ENCODE measurements at places on chromosomes 1 and 21.
A peak's percentile ranks its signal among the peaks of the same experiment; 100 is the strongest.

DNA sequence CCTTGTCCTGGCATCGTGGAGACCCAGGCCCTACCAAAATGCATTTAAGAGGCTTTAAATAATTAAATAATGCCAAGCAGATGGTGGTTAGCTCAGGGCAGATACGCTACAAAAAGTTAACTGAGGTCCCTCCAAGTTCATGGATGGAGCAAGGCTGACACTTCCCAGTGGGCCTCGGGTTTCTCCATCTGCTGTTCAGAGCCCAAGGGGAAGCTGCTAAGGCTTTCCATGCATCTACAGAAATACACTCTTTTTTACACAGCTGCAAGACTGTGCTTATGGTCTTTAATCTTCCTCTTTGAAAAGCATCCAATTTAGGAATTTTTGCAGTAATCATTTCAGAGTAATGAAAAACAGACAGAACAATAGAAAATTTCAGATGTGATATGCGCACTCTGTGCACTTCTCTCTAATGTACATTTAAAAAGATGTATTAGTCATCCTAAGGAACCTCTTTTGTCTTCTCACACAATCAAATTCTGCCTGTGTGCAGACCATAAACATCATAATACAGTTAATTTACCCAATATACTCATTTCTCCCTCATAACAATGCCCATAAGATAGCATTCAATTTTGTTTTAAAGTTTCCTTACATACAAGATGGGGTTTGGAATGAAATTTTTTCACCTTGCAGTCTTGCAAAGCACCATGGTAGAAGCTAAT, 173.2 kb upstream of the ATP1B1 start:
- no peak for DNase-seq

DNA sequence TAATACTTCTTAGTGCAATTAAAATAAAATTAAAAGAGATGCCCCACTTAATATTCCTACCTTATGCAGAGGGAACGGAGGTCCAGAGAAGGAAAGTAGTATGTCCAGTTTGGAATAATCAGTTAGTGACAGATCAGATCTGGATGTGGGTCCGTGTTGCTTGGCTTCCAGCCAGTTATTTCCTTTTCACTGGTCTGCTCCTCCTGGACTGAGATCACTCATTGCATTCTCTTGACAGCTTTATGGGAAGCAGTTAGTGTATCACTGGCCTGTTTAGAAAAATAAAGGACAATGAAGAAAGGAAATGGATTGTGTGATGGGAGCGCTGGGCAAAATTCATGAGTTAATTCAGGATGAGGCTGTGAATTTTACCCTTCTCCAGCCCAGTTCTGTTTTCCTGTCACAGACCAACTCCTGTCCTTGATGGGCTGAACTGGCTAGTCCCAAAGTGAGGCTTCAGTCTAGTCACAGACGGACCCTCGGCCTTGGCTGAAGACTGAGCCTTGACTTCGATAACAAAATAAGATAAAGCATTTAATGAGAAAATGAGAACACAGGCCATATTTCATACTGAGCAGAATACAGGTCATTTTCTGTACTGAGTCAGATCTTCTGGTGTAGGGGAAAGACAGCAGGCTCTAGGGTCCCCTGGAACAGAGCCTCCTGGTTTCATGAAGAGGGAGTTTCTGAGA, 85.2 kb upstream of the TRABD2B start:
- peak; percentile 38 for DNase-seq

DNA sequence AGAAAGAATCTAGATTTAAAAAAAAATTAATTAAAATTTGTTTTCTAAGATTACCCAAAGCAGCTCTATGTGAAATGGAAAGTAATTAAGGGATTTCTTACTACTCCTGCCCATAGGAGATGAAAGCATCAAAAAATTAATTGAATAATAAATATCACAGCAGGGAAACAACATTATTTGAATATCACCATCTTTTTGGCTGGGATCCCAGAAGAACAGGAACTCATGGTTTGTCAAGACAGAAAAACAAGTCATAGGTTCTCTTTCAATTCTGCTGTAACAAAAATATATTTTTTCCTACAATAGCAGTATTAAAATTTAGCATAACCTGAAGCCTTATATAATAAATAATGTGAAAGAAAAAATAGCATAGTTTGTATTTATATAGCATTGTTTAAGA, 1713.4 kb downstream of the NCAM2 start:
- no peak for DNase-seq

DNA sequence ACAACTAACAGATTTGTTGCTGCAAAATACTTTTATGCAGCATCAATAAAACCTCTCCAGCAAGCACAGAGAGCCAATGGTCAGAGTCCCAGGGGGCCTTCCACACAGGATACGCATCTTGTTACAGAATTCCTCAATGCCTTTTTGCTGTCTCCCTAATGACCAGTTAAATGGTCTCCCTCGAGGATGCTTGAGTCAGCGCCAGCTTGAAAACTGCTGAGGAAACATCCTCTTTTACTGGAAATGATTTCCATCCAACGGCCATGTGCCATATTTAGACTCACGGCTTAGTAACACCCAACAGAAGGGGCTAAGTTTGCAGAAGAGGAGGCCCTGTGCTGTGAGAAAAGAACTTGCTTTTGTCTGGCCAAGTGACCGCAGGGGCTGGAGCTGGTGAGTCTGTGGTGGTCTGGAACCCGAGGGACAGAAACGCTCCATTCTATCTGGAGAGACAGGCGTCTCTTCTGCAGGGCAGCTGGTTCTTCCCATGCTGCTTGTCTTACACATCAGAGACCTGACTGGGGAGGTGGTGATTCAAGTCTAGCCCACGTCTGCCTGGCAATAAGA, 496.4 kb downstream of the SETD4 start:
- DNase-seq = peak; percentile 65

DNA sequence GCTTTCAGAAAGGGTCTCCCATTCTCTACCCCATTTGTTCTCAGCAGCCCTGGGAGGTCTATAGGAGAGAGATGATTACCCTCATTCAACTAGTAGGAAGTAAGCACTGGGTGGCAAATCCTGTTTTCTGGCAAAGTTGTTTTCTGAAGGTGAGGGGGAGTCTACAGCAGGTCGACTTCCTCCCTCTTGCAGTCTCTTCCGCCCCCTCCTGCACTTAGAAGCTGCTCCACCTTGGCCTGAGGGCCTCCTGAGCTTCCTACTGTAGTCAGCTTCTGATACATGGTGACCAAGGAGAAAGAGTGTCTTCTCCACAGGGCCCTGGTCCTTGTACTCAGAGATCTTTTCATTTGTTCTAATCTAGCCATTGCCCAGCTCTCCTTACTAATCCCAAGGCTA, 93.1 kb downstream of the RGL1 start:
- no peak for DNase-seq

- DNase-seq = peak; percentile 34
Observed at GRCh38 chr1:29963946-29964345, 727.6 kb downstream of the PTPRU start.

GRCh38 chr1:175390522-175391254, 198.1 kb upstream of the KIAA0040 start:
- DNase-seq = no peak

- no peak for DNase-seq
Observed at GRCh38 chr1:86616871-86617270, 70.0 kb downstream of the CLCA4 start.

- peak; percentile 94 for DNase-seq
Observed at GRCh38 chr1:16984717-16985116, 4.3 kb upstream of the MFAP2 start.

GRCh38 chr1:2322581-2323211, 68.7 kb downstream of the MORN1 start:
- no peak for DNase-seq

DNA sequence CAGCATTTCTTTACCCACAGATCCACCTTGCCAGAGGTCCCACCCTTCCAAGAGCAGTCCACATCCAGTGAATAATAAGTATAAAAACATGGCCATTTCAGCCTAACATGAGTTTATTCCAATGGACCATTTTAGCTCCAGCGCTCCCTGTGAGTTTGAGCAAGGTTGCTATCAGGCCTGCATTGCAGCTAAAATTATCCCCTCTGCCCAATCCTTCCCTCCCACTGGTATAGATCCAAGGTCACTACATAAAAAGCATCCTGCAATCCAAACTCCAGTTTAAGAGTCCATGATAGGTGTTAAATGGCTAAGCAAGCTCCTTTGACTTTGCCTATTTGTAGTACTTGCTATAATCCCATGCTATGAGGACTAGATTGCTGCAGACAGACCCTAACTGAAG, 35.6 kb downstream of the SLC5A9 start:
- no peak for DNase-seq

DNA sequence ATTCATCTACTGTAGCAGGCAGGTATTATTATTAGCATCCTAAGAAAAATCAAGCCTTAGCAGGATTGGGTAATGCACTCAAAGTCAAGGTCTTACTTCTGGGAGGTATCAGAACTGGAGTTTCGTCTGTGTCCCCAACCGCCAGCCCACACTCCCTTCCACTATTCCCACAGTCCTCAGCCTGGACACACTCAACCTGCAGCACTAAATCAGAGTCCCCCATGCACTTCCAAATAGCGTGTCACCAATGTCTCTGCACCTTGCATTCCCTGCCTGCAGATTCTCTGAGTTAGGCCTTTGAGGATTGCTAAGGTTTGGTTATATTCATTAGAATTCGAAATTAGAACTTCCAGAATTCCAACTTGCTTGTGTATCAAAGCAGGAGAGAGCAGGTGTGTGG, 3.9 kb downstream of the LYPD8 start:
- DNase-seq = no peak

- no peak for DNase-seq
Observed at GRCh38 chr1:50822035-50822776, 137.9 kb downstream of the FAF1 start.

GRCh38 chr1:11719313-11720032, 16.5 kb upstream of the AGTRAP start:
- peak; percentile 77 for DNase-seq

DNA sequence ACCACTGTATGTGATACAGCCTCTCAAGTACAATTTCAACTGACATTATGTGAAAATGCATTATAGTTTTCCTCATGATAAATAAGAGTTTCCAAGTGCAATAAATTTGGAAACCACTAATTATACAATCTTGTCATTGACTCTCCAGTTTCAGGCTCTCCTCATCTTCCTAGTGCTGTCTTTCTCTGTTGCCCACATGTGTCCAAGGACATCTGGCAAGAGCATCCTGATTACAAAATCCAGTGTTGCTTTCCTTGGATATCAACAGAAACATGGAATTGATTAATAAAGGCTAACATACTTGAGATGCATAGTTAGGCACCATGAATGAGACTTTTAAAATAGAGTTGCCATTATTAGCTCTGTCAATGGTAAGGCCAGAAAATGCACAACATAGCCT, 15.6 kb upstream of the MAP10 start:
- DNase-seq = no peak

DNA sequence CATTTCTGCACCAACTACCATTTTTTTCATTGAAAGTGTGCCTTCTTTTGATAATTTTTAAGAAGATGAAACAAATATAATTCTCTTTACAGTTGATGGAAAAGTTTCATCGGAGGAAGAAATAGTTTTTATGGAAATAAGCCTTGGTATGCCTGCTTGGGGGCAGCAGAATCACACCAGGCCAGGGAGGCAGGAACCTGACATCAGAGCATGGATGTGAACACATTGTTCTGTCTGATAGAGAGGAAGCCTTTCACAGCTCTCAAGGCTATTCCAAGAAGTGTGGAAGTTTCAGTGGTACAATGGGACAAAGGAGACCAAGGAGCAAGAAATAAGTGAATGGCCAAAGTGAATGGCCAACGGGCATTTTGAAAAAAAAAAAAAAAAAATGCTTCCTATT, 162.2 kb upstream of the KCNK2 start:
- DNase-seq = no peak

DNA sequence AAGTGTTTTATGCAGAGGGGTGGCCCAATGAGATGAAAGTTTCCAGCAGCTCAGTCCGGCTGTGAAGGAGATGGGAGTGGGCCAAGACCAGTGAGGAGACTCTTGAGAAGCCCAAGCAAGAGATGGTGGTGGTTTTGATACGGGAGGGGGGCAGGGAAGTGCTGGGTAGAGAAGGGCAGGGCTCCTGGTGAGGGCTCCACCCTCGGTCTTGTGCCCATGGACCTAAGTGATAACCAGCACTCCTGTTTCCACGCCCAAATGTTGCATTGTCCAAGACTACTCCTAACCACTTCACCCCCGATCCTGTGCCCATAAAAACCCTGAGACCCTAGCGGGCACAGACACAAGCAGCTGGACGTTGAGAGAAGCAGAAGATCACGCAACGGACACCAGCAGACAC, 140.9 kb downstream of the MIS18A start:
- no peak for DNase-seq

DNA sequence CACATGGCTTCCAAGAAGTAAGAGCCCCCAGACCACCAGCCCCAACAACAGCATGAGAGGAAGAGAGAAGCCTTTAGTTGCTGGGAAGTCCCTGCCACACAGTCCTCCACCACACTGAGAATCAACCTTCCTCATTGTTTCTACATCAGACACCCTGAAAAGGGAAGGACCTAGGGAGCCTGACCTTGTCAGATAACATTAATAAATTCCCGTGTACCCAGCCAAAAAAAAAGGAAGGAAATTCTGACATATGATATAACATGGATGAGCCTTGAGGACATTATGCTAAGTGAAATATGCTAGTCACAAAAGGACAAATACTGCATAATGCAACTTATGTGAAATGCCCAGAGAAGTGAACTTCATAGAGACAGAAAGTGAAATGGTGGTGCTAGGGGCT, 65.6 kb upstream of the ARHGAP29 start:
- no peak for DNase-seq

DNA sequence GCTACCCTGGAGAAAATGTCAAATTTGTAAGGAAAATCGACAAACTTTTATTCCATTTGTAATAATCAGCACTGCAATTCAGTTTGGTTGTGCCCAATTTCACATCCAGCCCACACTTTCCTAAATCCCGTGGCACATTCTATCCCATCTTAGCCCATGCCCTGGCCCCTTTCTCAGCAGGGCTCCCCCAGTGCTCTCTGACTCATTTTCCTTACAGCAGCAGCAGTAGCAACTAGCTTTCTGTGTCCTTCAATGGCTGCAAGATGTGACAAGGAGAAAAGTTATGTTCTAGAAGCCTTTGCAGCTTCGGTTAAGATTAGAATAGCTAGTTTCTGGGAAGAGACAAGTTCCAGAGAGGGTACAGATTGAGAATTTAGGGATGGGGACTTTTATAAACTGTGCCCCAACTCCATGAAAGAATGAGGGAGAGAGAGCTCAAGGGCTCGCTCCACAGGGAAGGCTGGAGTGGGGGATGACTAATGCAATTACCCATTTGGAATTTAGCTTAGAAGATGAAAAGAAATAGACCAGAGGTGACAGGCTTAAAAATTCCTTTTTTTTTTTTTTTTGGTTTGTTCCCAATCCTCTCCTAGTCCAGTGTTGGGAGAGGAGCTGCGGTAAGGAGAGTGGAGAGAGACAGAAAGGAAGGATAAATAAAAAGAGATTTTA, 47.0 kb upstream of the POU2F1 start:
- no peak for DNase-seq

- DNase-seq = no peak
Observed at GRCh38 chr1:54186056-54186455, 13.8 kb downstream of the CYB5RL start.

GRCh38 chr1:24898909-24899439, 31.1 kb downstream of the RUNX3 start:
- DNase-seq = peak; percentile 29

DNA sequence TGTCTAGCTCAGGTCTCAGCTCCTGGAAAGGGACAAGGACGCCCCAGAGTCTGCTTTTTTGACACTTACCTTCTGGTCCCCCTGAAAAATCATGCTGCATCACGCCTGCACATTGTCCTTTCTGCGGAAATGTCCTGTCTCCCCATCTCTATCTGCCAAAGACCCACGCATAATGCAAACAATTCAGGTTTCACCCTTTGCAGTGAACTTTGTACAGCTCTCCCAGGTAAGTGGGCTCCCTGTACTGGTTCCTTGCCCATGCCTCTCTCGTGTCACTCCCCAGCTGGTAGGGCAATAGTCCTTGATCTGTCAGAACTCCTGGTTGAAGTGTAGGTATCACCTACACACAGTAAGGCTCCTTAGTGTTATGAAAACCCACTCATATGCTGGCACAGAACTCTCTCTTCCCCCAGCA, 102.9 kb upstream of the IRF2BP2 start:
- no peak for DNase-seq
